ENCODE measurements at places on chromosomes 12 and 14.

DNA sequence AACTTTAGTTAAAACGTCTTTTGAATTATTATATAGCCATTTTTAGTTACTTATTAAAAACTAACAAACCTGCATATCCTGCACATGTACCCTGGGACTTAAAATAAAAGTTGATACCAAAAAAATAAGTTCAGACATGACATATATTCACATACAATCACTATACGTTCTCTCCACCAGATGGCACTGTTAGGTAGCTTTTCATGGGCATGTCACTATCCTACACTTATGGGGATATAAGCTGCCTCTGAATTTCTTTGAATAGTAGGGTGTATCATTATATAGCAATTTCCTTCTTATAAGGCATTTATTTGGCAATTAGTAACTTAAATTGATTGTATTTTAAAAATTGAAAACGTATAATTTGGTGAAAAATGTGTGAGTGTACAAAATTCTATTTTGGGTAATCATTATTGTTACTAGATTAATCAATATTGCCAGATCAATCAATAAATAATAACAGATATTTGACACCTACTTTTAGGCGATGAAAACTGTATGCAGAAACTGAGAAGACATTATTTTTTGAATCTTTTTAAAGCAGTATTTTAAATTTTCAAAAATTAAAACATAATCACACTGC is 31.8 kb upstream of the OR10A7 start:
- DNase-seq, result peak; percentile 50

DNA sequence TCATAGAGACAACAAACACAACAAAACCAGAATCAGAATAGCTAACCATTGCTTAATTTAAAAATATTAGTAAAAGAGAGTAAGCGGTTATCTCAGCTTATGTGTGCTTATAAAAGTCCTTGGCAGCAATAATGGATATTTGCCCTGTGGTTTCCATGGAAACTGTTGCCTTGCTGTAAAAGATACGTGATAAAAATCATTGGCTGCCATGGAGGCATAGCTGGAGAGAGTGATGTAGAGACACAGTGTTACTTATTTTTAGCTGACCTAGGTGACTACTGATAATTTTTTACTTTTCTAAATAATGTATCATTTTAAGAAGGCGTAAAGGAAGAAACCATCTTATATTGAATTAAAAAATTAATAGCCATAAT is 92.9 kb downstream of the ERC1 start:
- DNase-seq, result no peak

DNA sequence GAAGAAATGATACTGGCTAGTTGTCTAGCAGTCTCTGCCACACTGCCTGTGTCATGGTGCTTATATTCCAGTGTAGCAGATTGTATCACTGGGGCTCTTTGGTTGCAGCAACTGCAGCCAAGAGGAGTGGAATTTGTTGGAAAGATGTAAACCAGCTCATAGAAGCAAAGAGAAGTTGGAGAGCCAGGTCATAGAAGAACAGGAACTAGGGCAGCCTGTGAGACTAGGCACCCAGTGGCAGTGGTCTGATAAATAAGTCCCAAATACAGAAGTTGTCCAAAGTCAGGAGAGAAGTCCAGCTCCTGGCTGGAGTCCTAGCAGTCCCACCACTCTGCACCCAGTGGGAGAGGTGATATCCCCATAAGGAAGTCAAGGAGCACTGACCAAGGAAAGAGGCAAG is 172.5 kb upstream of the ARID2 start:
- no peak for DNase-seq

GRCh38 chr12:123238961-123239360 is 5.7 kb downstream of the MTRFR start:
- DNase-seq, result no peak

DNA sequence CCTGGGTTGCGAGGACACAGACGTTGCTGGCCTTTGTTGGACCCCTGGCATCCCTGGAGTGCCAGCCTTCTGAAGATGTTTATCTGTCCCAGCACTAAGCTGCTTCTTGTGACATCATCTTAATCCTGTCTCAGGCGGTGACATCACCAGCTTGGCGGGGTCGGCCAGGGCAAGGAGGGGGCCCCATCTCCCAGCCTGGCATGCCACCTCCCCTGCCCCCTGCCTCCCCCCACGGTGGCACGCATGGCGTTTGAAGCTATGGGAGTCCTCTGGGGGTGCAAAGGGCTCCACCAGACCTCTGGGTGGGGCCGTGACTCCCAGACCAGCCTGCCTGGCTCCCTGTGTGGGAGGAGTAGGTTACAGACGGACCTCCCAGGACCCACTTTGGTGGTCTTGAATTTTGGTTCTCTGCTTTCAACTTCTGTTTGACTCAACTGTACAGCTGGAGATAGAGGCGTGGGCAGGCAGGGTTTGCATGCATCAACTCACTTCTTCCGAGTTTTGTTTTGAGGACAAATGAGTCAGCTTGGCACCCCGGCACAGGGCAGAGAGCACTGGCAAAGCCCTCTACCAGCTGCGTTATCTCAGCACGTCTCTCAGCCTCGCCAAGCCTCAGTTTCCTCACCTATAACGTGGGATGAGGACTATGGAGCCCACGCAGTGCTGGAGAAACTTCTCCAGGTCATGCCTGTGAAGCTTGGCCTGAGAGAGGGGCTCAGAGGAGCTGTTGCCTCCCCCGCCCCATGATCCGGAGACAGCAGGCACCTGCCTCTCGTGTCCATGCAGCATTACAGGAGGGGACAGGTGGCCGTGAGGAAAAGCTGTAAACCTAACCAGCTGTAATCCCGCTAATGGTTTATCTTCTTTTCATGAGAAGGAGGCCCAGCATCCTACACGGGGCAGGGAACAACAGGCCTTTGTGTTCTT is 38.8 kb upstream of the EML1 start:
- DNase-seq, result no peak

DNA sequence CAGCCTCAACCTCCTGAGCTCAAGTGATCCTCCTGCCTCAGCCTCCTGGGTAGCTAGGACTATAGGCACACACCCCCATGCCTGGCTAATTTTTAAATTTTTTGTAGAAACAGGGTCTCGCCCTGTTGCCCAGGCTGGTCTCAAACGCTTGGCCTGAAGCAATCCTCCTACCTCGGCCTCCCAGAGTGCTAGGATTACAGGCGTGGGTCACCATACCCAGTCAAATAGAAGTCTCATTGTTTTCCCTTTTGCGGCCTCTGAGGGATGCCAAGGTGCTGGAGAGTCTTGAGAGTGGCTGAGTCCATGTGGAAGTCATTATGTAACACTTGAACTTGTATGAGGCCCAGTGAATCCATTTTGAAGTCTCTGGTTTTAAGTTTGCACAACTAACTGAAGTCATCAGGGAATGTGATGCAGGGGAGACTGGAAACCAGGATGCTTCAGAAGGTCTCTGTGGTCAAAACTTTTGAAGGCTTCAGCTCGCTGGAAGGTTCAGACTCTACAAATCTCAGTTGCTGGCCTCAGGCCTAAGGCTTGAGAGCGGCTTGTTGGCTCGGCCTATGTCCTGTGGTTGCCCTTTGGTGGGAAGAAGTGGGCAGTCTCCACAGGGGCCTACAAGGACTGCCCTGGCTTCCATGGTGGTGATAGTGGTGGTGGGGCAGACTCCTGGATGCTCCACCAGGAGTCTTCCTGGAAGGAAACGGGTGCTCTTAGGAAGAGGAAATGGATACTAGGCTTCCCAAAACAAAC is 29.2 kb downstream of the GALNT16 start:
- DNase-seq, result no peak

GRCh38 chr14:91957876-91958313 is 10.4 kb upstream of the FBLN5 start:
- no peak for DNase-seq

DNA sequence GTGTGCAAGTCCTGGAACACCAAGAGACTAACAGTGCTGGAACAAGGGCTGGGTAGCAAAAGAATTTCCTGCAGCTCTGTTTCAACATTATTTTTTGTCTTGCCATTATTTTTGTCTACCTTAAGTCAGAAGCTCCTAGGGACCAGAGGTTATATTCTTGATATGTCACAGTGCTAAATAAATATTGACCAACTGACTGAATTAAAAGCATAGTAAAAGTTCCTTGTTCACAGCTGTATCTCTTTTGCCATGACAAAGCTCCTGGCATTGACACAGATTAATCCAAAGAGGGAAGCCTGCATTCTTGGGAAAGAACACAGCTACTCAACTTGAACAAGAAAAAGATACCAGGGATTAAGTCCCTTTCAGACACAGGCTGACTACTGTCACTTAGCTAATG is 136.5 kb downstream of the SPTSSA start:
- DNase-seq, result no peak

- DNase-seq, result no peak
Measured at GRCh38 chr14:67389275-67389674, 22.7 kb downstream of the PLEK2 start.

- no peak for DNase-seq
Measured at GRCh38 chr12:51913071-51914033, 6.0 kb downstream of the ACVRL1 start.

DNA sequence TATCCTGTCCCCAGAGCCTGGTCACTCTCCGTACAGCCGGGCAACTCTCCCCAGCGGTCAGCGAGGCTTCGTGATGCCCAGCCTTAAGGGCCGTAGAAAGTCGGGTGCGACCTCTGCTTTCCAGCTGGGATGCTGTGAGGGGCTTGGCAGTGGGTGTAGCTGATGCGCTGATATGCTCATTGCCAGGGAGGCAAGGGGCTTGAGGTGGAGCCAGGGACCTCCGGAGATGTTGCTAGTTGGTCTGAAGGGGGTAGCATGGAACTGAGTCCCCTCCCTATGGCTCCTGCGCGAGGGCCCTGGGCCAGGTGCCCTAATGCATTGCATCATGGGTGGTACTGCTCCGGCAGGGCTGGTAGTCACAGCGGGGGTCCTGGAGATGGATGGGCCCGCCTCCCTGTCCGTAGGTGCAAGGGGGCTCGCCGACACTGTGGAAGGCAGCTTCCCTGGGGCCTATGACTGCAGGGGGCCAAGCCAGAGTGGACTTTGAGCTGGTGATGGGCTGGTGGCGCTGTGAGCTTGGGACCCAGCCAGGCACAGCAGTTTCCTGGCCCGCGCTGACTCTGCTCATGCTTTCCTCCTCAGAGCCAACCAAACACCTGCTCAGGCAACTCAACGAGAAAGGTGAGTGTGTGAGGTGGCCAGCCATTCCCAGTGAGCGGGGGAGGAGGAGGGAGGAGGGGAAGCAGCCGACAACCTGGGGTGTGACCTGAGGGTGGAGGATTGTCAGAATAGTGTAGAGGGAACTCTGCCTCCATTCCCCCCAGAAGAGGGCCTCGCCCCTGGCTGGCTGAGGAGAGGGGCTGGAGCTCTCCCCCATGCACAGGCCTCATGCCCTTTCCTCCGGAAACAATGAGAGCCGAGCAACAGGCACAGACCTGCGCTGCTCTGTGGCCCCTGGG is 32.3 kb downstream of the PLEKHG3 start:
- DNase-seq, result no peak

DNA sequence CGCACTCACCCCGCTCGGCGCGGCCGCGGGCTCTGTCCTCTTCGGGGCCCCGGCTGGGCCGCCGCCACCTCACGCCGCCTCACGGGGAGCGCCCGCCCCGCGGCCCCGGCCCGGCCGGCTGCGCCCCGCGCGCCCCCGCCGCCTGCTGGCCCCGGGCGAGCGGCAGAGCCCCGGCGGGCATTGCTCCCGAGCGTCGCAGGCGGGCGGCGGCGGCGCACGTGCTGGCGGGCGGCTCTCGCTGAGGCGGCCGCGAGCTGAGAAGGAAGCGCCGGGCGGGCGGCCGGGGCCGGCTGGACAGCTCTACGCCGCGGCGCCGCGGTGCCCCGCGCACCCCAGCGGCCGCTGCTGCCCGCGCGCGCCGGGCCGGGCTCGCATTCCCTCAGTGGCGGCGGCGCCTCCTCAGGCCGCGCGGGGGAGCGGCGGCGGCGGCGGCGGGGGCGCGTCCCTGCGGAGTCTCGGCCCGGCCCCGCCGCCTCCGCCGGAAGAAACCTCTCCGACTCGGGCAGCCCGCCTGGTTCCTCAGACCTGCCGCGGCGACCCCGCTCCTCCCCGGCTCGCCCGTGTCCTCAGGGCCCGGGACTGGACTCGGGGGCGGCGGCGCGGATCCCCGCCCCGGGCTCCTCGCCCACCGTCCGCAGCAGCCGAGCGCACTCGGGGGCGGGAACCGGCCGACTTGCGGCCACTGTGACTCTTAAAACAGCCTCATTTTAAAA is at the start of gene PITPNM2:
Gene PITPNM2, minus strand, starts transcription at position 347 of the 713 bp plus-strand sequence. CDS start 116,500 bp downstream, outside the sequence.
- peak; percentile 55 for DNase-seq

DNA sequence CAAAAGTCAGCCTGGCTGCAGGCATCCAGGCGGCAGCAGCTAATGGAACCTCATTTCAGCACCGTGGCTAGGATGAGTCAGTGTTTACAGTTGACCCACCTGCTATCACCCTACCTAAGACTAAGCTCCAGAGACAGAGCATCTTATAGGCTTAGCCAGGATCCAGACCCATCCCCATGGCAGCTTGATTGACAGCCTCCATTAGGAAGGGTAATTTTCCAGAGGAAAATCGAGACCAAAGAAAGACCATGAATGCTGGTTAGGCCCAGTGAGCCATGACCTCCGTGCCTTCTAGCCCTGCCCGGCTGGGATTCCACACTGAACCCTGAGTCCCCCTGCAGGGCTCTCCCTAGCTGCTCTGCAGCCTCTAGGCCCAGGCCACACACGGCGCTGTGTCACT is 38.7 kb downstream of the TUNAR start:
- DNase-seq, result no peak

- DNase-seq, result no peak
Measured at GRCh38 chr12:81146228-81147225, 68.6 kb downstream of the ACSS3 start.

GRCh38 chr14:90487031-90487430 is 90.2 kb downstream of the CALM1 start:
- DNase-seq, result no peak

Data from CD4-positive, alpha-beta T cell treated with Interleukin-6 at 100 ng/mL for 8 hours (primary cell).